ENCODE measurements at places on chromosomes 16 and 17.

GRCh38 chr16:8720080-8720966 is 45.9 kb downstream of the ABAT start:
- no peak for DNase-seq

DNA sequence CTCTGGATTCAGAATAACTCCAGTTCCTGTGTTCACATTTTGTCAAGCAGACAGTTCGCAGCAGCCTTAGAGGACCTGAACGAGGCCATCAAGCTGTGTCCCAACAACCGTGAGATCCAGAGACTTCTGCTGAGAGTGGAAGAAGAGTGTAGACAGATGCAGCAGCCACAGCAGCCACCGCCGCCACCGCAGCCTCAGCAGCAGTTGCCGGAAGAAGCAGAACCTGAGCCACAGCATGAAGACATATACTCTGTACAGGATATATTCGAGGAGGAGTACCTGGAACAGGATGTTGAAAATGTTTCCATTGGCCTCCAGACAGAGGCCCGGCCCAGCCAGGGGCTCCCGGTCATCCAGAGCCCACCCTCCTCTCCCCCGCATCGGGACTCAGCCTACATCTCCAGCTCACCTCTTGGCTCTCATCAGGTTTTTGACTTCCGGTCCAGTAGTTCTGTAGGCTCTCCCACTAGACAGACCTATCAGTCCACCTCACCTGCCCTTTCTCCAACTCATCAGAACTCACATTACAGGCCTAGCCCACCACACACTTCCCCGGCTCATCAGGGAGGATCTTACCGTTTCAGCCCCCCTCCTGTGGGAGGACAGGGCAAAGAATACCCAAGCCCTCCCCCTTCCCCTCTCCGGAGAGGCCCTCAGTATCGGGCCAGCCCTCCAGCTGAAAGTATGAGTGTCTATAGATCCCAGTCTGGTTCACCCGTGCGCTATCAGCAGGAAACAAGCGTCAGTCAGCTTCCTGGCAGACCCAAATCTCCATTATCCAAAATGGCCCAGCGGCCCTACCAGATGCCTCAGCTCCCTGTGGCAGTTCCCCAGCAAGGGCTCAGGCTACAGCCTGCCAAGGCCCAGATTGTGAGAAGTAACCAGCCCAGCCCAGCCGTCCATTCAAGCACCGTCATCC is 25.9 kb downstream of the CYB561 start:
- DNase-seq, result no peak

DNA sequence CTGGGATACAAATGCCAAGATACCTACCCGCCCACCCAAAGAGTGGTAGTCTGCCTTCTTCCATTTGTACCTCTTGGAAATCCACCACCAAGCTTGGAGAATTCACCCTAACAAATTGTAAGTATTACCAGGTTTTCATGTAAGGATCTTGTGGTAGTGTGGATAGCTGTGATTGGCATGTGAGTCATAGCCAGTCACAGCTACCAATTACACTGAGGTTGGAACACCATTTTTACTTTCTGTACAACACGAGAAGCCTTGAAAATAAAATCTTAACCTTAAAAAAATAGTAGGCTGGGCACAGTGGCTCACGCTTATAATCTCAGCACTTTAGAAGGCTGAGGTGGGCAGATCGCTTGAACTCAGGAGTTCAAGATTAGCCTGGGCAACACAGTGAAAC is 18.5 kb upstream of the SLC35G3 start:
- peak; percentile 8 for DNase-seq

- DNase-seq, result no peak
Observed at GRCh38 chr16:55643161-55643970, 12.4 kb upstream of the SLC6A2 start.

DNA sequence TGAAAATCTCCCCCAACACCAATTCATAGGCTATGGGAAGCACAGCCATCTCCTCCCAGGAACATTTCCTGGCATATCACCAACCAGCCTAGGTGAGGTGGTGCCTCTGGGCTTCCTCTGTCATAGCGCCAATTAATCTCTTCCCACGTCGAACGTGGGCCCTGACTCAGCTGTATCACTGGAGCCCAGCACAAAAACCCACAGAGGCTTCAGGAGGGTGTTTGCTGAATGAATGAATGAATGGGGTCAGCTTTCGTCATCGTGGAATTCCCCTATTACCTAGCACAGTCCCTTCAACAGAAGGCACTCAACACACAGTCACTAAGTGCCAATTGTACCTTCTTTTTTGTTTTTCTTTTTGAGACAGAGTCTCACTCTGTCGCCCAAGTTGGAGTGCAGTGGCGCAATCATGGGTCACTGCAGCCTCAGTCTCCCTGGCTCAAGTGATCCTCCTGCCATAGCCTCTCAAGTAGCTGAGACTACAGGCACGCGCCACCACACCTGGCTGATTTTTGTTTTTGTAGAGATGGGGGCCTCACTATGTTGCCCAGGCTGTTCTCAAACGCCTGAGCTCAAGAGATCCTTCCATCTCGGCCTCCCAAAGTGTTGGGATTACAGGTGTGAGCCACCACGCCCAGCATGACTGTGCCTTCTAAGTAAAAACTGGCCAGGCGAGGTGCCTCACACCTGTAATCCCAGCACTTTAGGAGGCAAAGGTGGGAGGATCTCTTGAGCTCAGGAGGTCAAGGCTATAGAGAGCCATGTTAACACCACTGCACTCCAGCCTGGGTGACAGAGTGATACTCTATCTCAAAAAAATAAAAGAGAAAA is 4.1 kb downstream of the ZNF688 start:
- peak; percentile 25 for DNase-seq

DNA sequence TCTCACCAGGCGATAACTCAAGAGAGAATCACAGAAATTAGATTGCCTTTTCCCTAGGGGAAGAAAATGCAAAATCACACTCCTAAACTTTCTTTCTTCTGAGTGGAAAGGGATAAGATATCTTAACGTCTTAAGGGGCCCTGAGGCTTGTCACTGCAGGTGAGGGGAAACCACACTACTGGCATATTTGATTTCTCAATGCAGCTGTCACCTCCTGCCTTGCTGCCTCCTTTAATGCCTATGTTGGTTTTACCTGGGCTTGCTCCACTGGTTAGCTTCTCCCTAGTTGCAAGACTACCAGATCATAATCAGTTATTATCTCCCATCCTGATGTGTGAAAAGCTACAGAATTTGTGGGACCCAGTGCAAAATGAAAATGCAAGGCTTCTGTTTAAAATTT is 4.5 kb upstream of the HERPUD1 start:
- no peak for DNase-seq

- DNase-seq, result peak; percentile 9
Observed at GRCh38 chr17:8844229-8845218, 22.9 kb downstream of the PIK3R6 start.

- DNase-seq, result no peak
Observed at GRCh38 chr17:62859146-62859545, 51.0 kb upstream of the MARCHF10 start.

DNA sequence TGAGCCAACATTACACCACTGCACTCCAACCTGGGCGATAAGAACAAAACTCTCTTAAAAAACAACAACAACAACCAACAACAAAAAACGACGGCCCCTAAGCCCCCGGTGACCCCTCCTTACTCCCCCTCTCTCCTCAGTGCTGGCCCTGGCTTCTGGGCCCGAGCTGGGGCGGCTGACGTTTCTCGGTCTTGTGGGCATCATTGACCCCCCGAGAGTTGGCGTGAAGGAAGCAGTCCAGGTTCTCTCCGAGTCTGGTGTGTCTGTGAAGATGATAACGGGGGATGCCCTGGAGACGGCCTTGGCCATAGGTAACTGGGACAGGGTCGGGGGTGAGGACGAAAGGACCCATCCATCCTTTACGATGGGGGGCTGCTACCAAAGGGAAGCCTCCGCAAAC is 52.7 kb downstream of the MEAK7 start:
- no peak for DNase-seq

DNA sequence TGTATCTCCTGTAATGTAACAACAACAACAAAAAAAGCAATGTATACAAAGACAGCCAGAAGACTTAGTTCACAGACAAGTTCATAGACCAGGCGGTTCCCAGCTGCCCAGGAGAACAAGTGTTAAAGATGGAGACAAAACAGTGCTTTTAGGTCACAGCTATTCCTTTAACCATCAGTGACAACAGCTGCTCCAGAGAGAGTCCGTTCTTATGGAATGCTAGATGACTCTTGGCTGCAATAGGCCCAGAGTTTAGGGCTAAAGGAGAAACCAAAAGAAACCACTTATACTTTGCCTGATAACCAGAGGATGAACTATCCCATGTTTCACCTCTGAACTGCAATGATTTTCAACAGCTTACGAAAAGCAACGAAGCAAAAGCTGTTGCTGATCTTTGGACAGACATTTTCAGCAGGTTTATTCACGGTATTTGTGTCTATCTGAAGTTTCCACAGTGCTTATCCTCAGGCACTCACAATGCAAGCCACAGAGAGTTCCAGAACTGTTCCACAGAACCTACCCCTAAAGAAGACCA is 6.0 kb downstream of the ZCCHC14 start:
- no peak for DNase-seq

- no peak for DNase-seq
Observed at GRCh38 chr17:49739641-49740271, 24.2 kb downstream of the FAM117A start.

- DNase-seq, result peak; percentile 40
Observed at GRCh38 chr16:19810817-19811731, 73.6 kb downstream of the GPRC5B start.

- DNase-seq, result peak; percentile 32
Observed at GRCh38 chr16:50025537-50025931, 509 bp downstream of the CNEP1R1 start.

- DNase-seq, result no peak
Observed at GRCh38 chr16:978403-978802, 3.2 kb upstream of the SOX8 start.

All from RWPE1 (cell line).